ENCODE measurements at places on chromosomes 5 and 9.

DNA sequence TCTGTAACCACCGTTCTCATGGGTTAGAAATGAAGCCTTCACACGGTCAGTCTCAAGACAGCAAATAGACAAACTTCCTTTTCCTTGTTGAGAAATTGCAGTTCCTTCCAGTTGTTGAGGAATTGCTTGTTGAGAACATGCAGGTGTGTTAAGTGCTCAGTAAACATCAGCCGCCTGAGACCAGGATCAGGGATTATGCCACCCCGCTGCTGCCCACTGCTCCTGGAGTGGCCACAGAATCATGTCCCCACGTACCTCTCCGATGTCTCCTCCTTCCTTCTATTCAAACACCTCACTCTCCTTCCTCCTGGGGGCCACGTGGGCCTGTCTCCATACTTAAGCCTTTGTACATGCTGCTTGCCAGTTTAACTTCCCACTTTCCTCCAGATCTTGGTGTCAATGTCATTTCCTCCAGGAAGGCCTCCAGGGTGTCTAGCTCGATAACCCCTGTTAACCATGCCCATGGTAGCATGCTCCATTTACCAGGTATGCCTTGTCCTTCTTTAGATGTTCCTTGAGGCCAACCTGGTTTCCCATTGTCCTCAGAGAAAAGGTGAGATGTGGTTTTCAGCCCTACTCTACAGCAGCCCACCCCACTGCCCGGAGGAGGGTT lies 33.8 kb upstream of the RPL26L1 start:
- DNase-seq = no peak

DNA sequence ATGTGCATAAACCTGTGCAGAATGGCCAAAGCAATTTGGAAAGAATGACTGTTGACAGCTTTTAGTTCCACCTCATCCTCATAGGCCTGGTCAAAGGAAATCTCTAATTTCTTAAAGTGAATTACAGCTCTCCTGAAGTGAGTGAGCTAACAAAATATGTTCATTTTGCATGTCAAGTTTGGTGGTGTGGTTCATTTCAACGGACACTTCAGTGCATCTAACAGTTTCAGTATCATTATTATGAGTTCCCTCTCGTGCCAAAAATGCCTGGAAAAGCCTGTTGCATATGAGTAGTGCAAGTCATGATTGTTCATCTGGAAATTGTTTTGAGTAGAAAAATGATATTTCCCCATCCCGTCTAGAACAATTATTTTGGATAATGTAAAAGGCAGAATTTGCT lies 53.2 kb upstream of the HMHB1 start:
- DNase-seq = no peak

DNA sequence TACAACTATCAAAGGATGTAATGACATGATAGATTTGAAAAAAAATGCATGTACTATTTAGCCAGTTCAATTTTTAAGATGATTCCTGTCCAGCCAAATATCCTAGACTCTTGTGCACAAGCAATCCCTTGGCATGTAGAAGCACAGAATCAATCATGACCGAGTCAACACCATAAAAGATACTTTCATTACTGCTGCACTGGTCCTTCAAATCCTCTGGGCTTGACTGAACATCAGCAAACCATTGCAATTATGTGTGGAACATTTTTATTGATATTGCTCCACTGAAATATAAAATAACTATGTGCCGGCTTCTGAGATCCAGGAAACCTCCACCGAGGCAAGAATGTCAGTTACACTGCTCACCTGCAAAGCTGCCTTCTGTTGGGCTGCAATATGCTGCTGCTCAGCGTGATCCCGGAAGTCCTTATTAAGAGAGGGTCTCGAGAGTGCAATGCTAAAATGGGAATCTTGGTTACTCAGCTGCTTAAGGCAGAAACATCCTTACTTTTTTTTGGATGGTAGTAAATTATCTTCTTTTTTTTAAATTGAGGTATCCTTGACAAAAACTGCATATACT lies 28.7 kb downstream of the INIP start:
- no peak for DNase-seq

GRCh38 chr9:130417602-130418001 lies 27.2 kb upstream of the ASS1 start:
- DNase-seq = no peak

DNA sequence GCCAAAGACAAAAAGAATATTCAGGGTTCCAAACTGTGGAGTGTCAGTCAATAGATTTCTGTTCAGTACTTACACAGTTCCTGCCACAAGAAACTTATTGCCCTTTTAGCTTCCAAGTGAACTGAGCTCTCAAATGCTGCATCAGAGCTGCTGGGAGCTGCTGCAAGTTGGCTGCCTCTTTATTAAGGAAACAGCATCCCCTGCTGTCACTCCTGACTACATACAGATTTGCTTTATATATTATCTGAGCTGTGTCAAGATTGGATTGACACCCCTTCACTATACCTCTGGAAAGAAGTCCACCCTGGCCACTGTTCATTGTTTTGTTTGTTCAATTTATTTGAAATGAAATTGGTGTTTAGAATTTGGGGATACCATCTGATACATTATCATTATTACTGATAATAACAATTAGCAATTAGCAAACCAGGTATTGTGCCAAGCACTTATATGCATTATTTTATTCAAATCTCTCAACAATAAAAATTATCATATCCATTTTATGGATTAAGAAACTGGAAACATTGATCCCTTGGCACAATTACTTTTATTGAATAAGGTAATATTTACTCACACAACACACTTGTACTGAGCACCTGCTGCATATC lies 16.4 kb upstream of the C5orf58 start:
- no peak for DNase-seq

- DNase-seq = no peak
These were observed 45.4 kb downstream of the JADE2 start for GRCh38 chr5:134570886-134571285.
